CD4-positive, alpha-beta memory T cell (primary cell): ENCODE measurements at places on chromosomes 13 and 19. TPM values are rescaled to one million over a fixed set of nuclear protein-coding genes. Genes with fewer than 3 reads are reported as not detected.

GRCh38 chr19:35777086-35777841, 1.9 kb downstream of the ARHGAP33 start:
- no peak for DNase-seq
- H3K36me3 ChIP-seq = peaks cover 8% of the 10 kb centered on the region
- H3K4me3 ChIP-seq = no peak overlapping the region
- H3K27me3 ChIP-seq = no peaks in the 10 kb centered on the region
- H3K27ac ChIP-seq = no peak overlapping the region
- H3K4me1 ChIP-seq = peaks cover 15% of the 10 kb centered on the region

DNA sequence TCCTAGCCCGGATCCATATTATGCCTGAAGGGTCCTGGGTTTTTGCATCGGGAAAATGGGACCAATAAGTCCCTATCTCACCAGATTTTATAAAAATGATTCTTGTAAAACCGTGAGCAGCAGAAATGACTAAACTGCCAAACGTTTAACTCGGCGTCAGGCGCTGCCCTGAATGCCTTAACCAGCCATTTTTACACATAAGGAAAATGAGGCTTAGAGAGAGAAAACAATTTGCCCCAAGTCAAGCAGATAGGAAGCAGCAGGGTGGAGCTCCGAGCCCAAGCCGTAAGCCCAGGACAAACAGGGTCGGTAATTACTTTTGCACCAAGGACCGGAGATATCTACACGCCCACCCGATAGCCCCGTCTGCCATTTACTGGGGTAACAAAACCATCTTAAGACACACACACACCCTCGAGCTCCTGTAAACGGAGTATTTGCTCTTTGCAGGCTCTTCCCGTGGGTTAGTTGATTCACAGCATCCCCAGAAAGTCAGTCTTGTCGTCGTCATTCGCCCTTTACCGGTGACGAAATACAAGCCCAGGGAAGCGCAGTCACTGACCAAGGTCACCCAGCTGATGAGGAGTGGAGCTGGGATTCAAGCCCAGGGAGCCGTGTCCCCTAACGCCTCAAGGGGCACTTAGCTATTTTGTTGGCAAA, 16.0 kb upstream of the MRI1 start:
- no peak for DNase-seq
- H3K36me3 ChIP-seq = peaks cover 10% of the 10 kb centered on the region
- peak overlapping the region; percentile 89 for H3K4me3 ChIP-seq
- H3K4me1 ChIP-seq = peaks cover 29% of the 10 kb centered on the region
- peak overlapping the region; percentile 87 for H3K27ac ChIP-seq
- H3K27me3 ChIP-seq = no peaks in the 10 kb centered on the region

DNA sequence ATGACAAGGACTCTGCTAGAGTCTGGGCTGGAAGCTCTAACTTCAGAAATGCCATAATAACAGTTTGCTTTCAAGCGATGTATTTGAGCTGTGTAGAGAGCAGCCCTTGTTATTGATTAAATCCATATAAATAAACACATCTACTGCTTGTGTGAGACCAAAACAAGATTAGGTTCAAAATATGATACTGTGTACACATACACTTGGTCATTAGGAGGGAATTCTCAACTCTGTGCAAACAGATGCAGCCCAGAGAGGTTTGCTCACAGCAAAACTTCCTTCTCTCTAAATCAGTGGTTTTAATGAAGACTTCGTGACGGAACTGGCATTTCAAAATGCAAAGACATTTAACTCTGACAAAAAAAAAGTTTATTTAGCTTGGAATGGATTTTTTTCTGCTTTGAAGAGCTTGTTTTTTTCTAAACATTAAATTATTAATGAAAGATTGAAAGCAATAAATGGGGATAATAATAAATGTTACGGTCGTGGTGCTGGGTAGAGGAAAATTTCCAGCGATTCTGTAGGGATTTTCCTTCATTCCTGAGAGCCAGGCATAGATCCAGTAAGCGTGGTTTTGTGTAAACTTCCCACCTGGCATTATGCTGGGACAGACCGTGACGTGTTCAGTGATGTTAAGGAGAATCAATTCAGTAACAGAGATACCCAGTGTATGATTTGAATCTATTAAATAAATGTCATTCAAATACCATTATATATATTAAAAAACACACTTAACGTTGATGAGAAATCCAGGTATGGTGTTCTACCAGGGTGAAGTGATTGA, 213.7 kb downstream of the TEX29 start:
- no peak overlapping the region for H3K4me3 ChIP-seq
- H3K27ac ChIP-seq = no peak overlapping the region
- H3K4me1 ChIP-seq = no peaks in the 10 kb centered on the region
- no peaks in the 10 kb centered on the region for H3K36me3 ChIP-seq

DNA sequence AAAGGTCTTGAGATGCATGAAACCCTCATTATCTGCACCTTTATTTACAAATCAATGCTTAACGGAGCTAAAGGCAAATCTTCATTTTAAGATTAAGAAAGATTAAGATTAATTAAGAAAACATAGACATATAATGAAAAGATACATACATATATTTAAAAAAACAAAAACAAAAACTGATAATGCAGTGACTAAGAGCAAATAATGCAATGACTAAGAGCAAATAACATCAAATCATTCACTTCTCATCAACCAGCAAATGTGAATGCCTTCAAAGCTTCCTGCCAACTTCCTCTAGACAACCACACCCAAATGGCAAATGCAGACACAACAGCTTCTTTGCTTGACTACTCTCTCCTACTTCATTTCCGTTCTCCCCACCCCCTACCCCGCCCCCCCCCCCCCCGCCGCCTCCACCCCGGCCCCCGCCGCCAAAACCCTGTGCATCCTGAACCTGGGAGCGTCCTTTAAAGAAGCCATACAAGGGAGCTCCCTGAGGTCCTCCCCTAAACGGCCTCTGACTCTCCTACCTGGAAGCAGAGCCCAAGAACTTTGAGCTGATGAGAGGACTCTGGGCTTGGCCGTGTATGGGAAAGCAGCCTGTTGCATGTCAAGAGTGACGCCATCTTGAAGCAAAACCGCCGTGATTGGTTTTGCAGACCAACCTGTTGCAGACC, 24.5 kb downstream of the TEX101 start:
- peak overlapping the region; percentile 54 for H3K4me3 ChIP-seq
- H3K4me1 ChIP-seq = peaks cover 41% of the 10 kb centered on the region
- H3K27me3 ChIP-seq = no peaks in the 10 kb centered on the region
- H3K36me3 ChIP-seq = no peaks in the 10 kb centered on the region
- DNase-seq = peak; percentile 81
- H3K27ac ChIP-seq = peak overlapping the region; percentile 75

SELENOV gene
- not detected for total RNA-seq

- no peak overlapping the region for H3K27ac ChIP-seq
- H3K4me3 ChIP-seq = no peak overlapping the region
- DNase-seq = no peak
- peaks cover 26% of the 10 kb centered on the region for H3K36me3 ChIP-seq
- H3K27me3 ChIP-seq = no peaks in the 10 kb centered on the region
- H3K4me1 ChIP-seq = peaks cover 28% of the 10 kb centered on the region
These were observed 6.1 kb downstream of the HAUS8 start for GRCh38 chr19:17069193-17069592.

DNA sequence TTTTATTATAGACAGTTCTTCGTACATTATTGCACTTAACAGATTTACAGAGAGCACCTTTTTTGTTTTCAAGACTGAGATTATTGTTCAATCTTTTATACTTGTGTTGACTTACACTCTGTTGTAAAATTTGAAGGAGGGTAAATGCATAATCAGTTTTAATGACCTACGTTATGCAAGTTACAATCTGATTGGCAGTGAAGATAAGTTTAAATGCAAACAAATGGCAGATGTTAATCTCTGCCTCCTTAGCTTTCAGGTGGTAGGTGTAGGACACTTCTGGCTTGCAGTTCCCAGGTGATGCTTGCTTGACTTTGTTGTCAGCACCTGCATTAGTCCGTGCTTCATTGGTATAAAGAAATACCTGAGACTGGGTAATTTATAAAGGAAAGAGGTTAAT, 424.9 kb downstream of the FGF9 start:
- no peaks in the 10 kb centered on the region for H3K4me1 ChIP-seq
- DNase-seq = no peak
- no peaks in the 10 kb centered on the region for H3K36me3 ChIP-seq
- H3K27ac ChIP-seq = no peak overlapping the region
